ENCODE measurements at places on chromosomes 7 and 10.

DNA sequence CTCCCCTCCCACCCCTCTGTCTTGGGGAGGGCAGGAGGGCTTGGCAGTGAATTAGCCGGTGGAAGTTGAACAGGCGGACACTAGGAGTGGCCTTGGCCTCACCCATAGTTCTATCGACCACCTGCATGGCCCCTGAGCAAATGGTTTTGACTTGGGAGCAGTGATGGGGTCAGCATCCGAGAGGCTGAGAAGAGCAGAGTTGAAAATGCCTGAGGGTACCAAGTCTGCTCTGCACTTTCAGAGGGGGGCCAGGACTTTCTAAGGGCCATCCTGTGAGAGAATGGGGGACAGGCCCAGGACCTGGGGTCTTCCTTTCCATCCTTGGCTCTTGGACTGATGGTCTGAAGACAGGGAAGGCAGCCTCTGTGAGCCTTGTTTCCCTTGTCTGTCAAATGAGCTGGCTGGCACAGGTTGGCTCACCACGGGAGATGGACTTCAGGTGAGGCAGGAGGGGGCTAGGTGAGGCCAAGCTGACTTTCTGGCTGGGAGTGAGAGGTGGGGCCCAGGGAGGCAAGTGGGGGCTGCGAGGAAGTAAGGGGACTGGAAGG lies 29.4 kb downstream of the CDH23 start:
- DNase-seq: no peak

DNA sequence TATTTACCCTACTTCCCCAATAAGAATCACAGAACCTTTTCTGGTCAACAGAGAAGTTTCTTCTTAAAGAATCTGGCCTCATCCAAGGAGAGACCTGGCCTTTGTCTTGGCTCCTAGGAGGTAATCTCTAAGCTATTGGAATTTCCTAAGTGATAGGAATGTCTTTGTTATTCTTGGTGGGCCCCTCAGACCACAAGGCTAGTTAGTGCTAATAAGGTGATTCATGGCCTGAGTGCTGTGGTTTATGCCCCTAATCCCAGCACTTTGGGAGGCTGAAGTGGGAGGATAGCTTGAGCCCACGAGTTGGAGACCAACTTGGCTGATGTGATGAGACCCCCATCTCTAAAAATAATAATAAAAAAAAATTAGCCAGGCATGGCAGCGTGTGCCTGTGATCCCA lies 60.0 kb upstream of the CYP2C18 start:
- DNase-seq: no peak

- peak; percentile 94 for DNase-seq
These were observed at the start of gene IQCE for GRCh38 chr7:2558629-2559282. Gene IQCE, plus strand, starts transcription at chr7:2558979. Its CDS starts 203 bp downstream, at chr7:2559182.

DNA sequence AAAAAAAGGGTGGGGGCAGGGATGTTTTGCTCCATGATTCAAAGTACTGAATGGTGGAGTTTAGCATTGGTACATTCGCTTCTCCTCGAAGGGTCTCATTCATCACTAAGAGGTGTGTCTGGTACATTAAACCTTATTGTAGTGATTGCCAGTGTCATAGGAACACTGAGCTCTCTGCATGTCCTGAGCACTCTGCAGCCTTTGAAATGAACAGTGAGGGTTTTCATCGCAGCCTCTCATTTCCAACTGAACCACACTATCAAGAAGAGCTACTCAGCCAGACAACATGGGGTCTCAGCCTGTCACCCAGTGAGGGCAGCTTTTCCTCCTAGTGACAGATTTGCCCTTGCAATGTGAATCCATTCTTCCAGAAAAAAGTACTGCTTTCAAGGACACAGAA lies 7.6 kb upstream of the DEPP1 start:
- DNase-seq: no peak

DNA sequence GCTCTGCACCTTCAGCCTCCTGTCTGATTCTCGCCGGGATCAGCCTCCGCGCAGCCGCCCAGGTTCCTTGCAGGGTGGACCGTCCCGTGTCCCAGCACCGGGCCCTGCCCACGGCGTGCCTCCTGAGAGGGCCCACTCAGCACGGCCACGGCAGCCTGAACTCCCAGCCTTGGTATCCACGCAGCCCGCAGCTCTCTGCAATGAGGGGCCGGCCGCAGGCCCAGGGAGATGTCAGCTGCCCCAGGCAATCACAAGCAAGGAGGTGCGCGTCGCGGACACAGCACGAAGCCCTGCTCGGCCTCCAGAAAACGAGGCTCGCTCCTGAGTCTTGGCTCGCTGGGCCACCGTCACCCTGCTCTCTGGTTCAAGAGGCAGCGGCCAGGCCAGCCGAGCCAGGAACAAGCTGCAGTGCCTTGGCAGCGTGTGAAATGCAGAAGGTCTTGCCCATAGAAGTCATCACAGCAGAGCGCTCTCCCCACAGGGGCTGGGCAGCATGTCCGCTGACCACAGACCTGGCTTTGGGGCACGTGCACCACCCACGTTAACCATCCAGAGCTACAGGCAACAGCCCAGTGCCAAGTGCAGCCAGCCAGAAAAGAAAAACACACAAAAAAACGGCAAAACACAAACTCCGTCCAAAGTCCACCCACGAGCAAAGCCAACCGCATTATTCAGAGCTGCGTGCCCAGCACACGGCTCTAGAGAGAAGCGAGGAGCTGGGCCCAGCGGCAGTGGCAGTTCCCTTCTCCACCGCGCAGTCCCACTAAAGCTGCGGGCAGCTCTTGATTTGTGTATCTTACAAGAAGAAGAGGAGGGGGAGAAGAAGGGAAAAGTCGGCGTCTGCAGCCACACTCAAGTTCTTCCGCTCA lies 13.9 kb downstream of the GPER1 start:
- no peak for DNase-seq

- DNase-seq: no peak
These were observed 29.0 kb upstream of the GNA12 start for GRCh38 chr7:2873146-2873545.

- no peak for DNase-seq
These were observed 538.5 kb downstream of the HTR7 start for GRCh38 chr10:90319188-90319914.

DNA sequence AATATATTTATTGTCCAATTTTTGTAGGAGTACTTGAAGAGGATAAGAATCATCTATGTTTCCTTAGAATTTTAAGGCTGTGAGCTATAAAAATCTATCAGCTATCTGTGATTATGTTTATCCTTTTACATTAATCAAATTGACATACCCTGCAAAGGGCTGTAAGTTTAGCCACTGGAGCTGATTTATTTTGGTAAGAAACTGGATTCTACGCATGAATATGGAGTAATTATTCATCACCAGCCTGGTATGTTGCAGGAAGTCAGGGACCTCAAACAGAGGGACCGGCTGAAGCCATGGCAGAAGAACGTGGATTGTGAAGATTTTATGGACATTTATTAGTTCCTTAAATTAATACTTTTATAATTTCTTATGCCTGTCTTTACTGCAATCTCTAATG lies 696.9 kb downstream of the DNAJB9 start:
- DNase-seq: no peak

DNA sequence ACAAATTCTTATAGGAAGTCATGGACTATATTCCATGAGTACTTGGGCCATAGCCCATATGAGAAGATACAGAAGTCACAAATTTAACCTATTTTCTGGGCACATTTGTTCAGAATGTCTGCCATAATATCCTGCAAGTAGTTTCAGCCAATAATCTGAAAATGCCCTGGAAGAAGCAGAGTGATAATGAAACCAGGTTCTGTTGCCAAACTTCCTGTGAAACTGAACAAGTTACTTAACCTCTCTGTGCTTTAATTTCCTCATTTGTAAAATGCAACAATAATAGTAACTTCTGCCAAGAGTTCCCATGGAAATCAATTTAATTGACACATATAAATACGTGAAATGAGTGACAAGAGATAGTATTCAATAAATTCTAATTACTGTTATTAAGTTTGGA lies 88.8 kb downstream of the SEMA3C start:
- DNase-seq: no peak

- DNase-seq: no peak
These were observed 531.0 kb upstream of the COBL start for GRCh38 chr7:51847461-51848134.

GRCh38 chr10:72784551-72785351 lies 92.8 kb downstream of the MCU start:
- DNase-seq: no peak

Data from memory B cell (primary cell).